ENCODE measurements at places on chromosomes 2 and 18.

DNA sequence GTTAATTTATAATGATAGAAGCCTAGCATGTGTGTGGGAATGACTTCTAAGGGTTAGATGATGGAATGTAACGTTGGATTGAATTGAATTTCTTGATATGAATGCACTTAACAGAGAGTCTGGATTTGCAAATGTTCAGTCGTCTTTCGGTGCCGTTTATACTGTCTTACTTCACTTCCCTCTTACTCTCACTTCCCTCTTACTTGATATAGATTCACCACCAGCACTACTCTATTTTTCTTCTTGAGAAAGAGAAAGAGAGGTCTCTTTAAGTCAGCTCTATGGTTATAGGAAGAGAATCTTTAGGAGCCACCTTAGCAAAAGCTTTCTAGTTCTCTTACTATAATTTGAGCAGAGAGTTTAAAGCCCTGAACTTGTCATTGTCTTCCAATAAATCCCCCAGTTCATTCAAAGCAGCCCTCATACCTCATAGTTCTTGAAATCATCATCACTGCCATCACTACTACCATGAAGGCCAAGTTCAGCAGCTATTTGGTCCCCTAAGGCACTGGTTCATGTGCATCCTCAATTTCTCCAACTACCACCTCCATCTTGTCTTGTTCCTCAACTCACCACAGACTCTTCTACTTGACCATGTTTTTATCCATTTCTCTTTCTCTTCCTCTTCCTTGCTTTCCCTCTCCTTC, 501.7 kb upstream of the TCF4 start:
- no peak for DNase-seq

DNA sequence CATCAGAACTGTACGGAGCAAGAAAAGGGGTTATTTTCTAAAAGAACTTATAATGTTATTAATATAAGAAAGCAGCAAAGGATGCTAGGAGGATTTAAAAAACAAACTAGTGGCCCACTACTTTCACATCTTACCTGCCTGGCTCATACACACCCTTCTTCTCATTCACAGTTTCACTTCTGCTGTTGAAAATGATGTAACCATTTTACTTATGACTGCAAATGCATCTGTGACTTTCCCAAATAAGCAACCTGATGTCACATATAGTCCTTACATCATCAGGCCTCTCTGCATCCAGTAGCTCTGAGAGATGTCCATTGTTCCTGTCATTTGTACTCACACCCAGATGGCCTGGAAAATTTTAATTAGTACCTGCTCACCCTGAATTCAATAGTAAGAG, 101.8 kb upstream of the MYO3B start:
- DNase-seq: no peak

DNA sequence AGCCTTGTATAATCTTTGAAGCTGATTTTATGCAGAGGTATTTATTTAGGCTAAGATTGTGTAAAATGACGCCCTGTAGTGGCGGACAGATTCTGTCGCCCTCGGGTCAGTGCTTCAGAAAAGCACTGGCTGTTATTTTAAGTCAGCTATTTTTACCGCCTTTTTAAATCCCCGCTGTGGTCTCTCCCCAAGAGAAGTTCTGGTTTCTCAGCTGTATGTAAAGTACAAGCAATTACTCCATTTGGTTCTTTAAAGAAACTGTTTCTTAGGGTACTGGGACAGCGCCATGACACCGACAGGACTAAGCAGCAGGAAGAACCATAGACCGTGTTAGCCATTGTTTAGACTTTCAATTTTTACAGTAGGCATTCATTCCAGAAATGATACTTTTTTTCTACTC, 65.0 kb downstream of the UGGT1 start:
- no peak for DNase-seq

DNA sequence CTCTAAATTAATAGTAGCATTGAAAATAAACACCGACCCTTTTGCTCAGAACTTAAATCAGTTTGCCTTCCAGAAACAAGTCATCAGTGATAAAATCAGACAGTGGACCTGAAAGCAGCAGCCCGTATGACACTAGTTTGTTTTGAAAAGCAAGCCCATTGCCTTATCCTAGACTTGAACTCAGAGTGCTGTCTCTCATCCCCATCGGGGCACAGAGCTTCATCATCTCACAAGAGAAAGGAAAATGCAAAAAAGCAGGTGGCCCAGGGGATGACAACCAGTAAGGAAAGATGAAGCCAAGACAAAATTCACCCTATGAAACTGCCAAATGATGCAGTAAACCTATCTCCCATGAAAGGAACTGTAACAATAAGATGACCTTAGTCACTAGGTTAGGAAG, 71.2 kb downstream of the CERKL start:
- no peak for DNase-seq

DNA sequence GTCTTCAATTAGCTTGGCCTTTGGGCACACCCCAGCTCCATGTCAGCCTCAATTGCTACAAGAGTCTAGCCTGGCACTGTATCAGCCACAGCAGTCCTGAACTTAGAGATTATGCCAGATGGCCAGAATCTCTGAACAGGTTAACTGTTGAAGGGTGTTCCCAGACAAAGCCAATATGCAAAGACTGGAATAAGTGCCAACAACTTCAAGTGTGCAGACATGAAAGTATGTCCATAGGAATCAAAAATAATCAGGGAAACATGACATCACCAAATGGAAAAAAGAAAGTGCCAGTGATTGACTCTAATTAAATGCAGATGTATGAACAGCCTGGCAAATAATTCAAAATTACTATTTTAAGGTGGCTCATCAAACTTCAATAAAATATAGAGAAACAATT, 98.5 kb upstream of the DOCK10 start:
- DNase-seq: no peak

DNA sequence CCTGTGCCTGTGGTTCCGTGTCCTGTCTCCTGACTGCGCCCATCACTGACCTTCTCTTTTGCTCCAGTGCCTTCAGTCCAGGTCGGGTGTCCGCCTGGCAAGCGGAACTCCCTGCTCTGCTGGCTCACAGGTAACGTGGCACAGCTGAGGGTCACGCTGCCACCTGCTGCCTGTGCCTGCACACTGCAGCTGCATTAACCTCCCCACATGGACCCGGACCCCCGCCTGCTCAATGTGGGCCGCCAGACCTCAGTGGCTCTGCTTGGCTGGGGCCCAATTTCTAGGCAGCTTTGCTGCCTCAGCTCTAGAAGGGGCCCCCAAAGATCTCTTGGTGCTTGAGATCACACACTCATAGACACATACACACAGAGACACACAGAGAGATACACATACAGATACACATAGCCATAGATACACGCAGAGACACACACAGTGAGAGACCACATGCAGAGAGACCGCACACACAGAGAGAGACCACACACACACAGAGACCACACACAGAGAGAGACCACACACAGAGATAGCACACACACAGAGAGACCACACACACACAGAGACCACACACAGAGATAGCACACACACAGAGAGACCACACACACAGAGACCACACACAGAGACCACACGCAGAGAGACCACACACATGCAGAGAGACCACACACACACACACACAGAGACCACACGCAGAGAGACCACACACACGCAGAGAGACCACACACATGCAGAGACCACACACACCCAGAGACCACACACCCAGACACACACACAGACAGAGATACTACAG, 14.9 kb upstream of the CNNM3 start:
- DNase-seq: peak; percentile 81

DNA sequence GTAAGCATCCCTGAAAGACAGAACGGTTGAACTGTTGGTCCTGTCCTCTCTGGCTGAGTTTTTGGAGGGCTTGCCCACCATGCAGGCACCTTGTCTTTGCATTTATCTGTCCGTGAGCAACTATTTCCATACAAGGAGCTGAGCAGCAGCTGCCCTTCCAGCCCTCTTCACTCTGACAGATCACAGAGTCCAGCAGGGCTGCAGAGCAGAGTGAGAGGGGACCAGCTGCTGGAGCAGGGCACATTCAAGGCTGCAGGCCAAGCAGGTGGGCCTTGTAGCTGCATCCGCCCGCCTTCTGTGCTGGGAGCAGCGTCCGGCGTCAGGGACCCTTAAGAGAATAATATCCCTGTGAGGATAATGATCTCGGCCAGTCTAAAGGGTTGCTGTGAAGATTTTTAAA, 9.5 kb downstream of the SMYD1 start:
- DNase-seq: no peak

- no peak for DNase-seq
Observed at GRCh38 chr2:205684871-205685313, 2.6 kb downstream of the NRP2 start.

DNA sequence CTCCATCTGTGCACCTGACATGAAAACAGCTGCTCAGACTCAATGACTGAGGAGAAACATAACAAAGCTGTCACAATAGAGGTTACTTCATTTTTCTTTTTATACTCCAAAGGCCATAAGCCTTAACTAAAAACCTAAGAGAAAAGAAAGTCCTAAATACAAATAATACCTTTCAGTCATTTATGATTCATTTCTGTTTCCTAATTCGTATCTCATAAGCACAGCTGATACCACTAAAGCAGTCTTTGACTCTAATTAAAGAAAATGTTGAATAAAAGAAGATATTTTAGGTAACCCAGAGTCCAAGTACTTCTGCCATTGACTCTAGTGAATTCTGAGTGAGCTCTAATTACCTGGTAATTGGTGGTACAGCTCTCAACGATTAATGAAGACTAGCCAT, 20.6 kb downstream of the NEMP2 start:
- DNase-seq: no peak

GRCh38 chr2:226190479-226191252, 609.0 kb downstream of the IRS1 start:
- peak; percentile 64 for DNase-seq

DNA sequence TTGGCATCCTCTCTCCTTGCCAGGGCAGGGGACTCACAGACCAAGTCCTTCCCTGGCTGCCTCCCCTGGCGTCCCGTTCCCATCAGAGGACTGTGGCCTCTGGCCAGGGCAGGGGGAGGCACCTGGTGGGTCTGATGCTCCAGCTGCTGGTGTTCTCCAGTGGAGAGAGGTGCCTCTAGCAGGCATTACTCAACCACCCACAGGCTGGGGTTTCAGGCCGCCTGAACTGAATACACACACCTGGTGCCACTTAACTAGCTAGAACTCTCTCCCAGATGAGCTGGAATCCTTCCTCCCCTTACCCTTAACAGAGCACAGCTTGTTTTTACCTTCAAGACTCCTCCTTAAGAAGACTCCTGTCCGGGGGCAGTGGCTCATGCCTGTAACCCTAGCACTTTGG, 37.7 kb upstream of the CNGA3 start:
- DNase-seq: no peak

- peak; percentile 49 for DNase-seq
Observed at GRCh38 chr2:158457092-158457825, 507 bp downstream of the PKP4 start.

GRCh38 chr2:127320586-127321275, 26.8 kb upstream of the ERCC3 start:
- DNase-seq: no peak

GRCh38 chr2:190540048-190540447, 5.5 kb upstream of the NEMP2 start:
- DNase-seq: no peak

GRCh38 chr2:209609531-209609930, 162.1 kb upstream of the UNC80 start:
- DNase-seq: no peak

DNA sequence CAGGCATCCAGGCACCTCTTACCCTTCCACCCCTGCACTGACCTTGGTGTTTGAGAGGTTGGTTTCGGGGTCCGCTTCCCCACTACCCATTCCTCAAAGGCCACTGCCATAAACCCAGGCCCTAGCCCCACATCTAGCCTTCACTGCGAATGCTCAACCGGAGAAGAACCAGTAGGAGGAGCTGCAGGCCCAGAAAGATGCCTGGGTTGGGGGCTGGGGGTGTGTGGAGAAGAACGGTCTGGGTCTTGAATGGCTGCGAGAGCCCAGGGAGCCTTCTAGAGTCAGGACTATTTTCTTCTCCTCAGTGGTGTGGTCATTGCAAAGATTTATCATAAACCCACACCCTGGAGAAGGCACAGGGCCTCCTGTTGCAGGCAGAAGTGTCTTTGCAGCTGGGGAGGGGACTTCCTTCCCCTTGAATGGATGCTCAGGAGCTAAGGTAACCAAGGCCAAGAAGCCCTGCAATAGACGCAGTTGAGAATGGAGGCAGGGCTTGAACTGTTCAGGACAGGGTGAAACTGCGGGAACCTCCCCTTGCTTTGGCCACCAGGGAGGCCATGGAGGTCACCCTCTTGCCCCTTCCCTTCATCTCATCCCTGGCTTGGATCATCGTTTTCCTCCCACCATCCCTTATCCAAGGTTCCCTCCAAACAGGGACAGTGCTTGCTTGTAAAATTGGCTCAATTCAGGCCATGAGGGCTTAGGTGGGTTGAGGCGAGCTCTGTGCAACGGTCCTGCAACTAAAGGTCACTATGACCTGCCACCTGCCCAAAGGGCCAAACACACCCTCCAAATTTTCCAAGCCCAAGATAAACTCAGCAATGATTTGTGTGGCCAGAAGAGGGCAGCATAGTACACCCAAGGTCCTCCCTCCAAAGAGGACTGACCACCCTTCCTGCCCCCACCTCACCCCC, 20.9 kb downstream of the THNSL2 start:
- peak; percentile 79 for DNase-seq

DNA sequence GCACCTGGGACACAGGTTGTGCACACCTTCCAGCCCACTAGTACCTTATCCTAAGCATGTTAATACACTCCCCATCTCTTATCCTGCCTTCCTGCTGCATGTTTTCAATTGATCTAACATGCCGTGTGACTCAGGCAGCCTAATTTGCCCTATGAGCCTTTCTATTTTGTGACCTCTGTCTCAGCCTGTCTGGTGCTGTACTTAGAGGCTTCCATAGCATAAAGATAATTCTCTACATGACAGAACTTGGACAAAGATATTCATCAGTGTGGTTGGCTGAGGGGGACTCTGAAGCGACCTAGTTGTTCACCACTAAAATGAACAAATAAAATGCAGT, 8.6 kb upstream of the TMEM37 start:
- no peak for DNase-seq
